ENCODE measurements at places on chromosomes 6 and 20.

GRCh38 chr6:163841326-163841725 lies 426.8 kb downstream of the QKI start:
- no peak for DNase-seq

DNA sequence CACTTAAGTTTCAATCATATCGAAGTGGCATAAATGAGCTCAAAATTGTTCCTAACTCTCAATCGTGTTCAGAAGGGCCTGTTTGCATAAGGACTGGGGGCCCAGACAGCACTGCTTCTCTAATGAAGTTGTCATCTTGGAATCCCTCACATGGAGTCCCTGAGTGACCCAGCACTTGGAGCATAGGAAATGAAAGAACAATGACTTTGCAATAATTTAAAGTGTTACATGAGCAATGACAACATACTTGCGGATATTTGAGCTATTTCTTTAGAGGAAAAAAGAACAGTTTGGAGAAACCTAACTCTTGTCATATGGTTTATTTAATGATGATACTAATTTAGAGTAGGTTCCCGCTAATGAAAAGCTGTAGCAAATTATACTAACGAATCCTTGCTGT lies 239.9 kb downstream of the TSHZ2 start:
- DNase-seq, result no peak

DNA sequence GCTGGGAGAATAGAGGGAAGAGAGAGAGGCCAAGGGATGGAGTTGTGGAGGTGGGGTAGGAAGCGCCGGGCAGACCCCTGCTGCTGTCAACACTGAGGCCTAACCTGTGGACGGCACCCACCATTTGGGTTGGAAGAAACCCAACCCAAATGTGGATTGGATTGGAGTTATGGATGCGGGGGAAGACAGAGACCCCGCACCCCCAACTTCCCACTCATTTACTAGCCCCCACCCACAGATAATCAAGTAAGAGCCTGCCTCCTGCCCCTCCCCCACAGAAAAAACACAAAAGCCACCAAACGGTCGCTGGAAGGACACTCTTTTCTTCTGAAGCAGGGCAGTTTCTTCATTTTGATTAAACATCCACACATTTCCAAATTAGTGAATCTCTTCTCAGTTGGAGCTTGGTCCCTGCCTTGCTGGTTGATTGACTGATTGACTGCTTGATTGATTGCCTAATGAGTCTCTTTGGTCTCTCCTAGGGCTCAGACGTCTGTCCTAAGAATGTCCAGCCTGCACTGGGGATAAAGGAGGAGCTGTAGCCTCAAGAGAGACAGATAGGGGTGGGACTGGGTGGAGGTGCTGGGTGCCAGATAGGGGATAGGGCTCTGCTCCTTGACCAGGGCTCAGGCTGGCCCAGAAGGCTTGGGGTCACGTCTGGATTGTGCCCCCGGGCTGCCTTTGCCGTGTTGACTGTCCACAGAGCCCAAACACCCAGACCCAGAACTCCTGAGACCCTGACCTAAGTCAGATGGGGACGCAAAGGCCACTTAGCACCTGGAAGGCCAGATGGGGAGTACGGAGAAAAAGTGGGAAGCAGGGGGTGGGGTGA lies 74.9 kb upstream of the FOXP4 start:
- DNase-seq, result no peak

GRCh38 chr6:11585426-11586016 lies 48.0 kb downstream of the TMEM170B start:
- no peak for DNase-seq

Data from NCI-H446 (cell line).